ENCODE measurements at places on chromosomes 3 and 15.

- no peak for DNase-seq
These were observed 3.0 kb upstream of the CSRNP1 start for GRCh38 chr3:39156421-39156820.

GRCh38 chr3:73273341-73273740, 211.9 kb downstream of the EBLN2 start:
- no peak for DNase-seq

DNA sequence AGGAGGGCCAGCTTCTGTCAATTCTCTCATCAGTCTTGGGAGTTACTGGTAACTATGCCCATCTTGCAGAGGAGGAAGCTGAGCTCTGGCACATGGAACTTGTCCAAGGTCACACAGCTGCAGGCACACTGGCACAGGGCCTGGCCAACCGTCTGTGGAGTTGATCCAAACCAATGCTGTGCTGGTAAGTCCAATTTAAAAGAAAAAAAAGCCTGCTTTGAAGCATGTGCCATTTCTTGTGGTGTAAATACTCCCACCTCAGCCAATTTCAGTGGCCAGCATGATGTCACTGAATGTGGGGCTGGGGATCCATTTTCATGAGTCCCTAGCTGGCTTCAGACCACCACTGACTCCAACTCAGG, 83.4 kb downstream of the CHSY1 start:
- no peak for DNase-seq

DNA sequence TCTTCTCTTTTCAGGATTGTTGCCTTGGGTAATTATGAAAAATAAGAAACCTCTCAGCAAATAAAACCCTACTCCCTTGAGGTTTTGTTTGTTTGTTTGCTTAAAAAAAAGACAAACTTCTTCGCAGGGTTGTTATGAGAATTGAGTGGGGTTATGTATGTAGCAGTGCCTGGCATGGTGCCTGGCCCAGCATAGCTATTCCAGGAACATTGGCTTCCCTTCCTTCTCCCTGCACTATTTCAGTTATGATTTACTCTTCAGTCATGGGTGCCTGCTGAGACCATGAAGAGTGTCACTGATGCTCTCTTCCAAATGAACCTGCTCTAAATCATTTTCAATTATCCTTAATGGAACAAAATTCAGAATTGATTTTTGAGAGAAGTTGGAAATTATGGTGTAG, 283.5 kb upstream of the ROPN1 start:
- no peak for DNase-seq

DNA sequence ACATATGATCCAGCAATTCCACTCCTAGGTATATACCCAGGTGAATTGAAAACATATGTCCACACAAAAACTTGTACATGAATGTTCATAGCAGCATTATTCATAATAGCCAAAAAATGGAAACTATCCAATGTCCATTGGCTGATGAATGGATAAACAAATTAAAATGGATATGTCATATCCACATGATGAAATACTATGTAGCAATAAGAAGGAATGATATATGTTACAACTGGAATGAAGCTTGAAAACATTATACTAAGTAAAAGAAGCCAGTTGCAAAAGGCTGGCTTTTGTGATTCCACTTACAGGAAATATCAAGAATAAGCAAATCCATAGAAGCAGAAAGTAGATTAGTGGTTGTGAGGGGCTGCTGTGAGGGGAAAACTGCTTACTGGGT, 33.7 kb downstream of the BNC1 start:
- DNase-seq: no peak

- no peak for DNase-seq
These were observed 120.1 kb downstream of the SRGAP3 start for GRCh38 chr3:9129365-9129764.

DNA sequence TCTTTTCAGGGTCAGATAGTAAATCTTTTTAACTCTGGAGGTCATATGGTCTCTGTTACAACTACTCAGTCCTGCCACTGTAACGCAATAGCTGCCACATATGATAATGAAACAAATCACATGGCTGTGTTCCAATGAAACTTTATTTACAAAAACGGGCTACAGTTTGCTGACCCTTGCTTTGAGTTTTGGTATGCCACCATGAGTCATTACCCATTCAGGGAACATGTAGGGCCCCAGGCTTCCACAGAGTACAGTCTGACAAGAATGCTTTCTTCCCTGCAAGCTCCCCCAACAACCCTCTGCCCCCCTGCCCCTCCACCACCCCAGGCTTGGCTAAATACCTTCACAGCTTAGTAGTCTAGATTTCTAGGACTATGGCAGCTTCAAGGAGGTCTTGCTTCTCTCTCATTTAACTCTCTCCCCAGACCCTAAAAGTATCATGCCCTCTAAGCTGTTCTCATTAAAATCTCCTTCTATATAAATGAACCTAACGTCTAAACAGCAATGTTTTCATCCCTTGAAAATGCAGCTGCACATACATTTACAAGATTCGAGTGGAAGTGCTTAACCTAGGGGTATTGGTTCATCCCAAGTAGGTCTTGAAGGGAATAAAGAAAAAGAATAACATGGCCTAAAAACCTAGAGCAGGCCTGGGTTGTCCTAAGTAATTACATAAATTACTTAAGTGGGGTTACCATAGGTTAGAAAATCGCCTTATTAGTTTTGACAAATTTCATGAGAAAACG, 117.8 kb upstream of the PRICKLE2 start:
- DNase-seq: no peak

DNA sequence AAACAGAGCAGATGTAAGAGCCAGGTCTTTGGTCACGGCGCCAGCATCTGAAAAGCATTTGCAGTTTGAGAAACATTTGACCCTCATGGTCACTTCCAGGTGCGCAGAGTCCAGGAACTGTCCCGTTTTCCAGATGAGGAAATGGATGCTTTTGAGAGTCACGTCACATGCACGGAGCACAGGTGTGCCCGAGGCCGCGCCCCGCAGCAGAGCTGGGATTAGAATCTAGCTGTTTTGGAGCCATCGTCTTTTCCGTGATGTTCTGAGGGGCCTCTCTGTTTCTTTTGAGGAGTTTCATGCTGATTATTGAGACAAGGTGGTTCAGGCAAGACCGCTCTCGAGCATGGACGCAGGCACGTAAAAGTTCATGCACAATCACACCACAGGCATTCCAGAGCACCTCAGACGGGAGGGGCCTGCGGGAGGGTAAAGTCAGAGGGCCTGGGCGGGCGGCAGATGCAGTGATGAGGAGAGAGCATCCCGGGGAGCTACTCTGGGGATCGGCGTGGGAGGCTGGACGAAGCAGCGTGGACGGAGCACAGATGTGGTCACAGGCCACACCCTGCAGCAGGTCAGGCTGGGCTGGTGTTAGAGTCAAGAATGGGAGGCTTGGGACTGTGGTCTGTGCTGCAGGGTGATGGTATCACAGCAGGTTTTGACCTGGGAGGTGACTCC, 139.2 kb upstream of the MEF2A start:
- DNase-seq: no peak

- DNase-seq: no peak
These were observed 119.7 kb downstream of the AQP9 start for GRCh38 chr15:58257776-58258325.

DNA sequence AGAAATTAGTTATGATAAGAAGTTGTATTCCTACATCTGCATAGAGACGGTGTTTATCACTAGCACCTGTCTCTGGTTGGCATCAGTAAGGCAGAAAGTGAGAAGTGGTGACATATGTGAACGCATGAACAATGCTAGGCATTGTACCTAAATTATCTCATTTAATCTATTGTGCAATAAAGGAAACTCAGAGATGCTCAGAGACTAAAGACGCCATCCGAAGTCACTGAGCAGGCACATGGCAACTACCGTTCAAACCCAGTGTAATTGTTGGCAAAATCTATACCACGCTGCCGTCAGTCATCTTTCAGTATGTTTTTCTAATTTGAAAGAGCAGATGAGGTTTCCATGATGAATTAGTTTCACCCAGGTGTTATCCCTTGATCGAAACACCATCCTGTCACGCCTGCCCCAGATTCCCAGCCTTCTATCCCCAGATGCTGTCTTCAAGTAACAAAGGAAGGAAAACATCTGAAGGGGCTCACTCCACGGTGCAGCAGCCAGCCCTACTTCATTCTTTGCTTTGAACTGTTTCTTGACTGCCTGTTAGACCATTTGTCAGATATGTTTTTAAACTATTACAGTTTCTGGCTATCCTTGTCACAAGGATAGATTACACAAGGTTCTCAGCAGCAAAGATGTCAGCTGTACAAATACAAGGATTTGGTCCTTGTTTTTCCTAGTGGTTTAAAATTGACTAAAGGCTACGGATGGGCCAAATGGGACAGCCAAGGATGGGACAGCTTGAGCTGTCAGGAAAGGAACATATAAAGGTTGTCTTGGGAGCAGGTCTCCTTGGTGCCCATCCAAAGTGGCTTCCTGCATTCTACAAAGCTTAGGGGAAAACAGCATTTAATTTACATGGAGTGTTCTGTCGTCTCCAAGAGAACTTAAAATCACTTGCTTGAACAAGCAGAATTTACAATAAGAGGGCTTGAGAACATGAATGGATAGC, 99.1 kb downstream of the TMEM108 start:
- no peak for DNase-seq

- no peak for DNase-seq
These were observed 202.2 kb downstream of the MBNL1 start for GRCh38 chr3:152470893-152471292.

GRCh38 chr3:119647843-119648575, 12.4 kb downstream of the POPDC2 start:
- no peak for DNase-seq

- no peak for DNase-seq
These were observed 365.0 kb downstream of the ROBO2 start for GRCh38 chr3:77404871-77405270.

- no peak for DNase-seq
These were observed 36.4 kb downstream of the INO80 start for GRCh38 chr15:41079717-41080116.

DNA sequence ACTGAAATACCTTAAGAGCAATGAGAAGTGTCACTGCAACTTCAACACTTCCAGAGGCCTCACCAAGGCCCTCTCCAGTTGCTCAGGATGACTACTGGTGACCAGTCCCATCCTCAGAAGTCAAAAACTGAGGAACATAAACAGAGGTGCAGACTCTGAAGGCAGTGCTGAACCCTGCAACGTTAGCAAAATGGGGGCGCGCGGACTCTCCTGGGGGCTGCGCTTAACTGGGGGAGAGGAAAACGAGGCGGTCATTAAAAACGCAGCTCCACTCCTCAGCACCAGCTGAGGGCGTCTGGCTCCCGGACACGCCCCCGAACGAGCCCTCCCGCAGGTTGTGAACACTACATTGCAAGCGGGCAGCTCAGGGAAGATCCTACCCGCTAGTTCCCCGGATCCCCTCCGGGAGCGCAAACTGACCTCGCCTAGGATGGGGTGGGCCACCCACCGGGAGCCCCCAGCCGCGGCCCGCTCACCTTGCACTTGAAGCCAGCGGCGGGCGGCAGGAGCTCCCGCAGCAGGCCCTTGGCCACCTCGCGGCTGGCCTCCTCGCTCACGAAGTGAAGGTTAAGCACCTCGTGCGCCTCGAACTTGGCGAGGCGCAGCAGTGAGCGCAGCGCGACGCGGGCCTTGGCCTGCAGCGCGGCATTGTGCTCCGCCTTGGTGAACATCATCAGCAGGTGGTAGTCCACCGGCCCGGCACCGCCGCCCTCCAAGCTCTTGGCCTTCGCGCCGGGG, 711 bp downstream of the XXYLT1 start:
- no peak for DNase-seq

GRCh38 chr15:67829647-67830504, 4.6 kb downstream of the SKOR1 start:
- DNase-seq: no peak

GRCh38 chr3:122003112-122003511, 18.9 kb downstream of the ILDR1 start:
- DNase-seq: no peak

DNA sequence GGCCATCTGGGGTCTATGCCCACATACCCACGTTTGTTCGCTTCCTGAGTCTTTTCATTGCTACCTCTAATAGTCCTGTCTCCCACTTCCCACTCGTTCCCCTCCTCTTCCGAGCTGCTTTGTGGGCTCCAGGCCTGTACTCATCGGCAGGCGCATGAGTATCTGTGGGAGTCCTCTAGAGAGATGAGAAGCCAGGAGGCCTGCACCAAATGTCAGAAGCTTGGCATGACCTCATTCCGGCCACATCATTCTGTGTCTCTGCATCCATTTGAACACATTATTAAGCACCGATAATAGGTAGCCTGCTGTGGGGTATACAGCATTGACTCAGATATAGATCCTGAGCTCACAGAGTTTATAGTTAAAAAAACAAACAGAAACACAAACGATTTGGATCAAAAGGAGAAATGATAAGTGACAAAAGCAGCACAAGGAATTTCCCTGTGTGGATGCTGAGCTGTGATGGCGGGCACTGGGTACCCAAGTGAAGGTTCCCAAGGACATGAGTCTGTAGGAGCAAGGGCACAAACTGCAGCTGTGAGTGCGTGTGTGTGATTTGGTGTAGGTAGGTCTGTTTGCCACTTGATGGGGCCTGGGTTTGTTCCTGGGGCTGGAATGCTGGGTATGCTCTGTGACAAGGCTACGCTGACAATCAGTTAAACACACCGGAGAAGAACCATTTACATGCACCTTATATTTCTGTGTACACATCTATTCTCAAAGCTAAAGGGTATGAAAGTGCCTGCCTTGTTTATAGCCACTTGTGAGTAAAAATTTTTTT, 35.9 kb downstream of the NR1I2 start:
- DNase-seq: no peak

- DNase-seq: no peak
These were observed 257.9 kb downstream of the UBE2E2 start for GRCh38 chr3:23461069-23461468.

- DNase-seq: no peak
These were observed 62.7 kb upstream of the ICE2 start for GRCh38 chr15:60541481-60542299.

GRCh38 chr3:129822241-129822640, 71.3 kb downstream of the TMCC1 start:
- no peak for DNase-seq

- DNase-seq: no peak
These were observed 154.3 kb upstream of the IQSEC1 start for GRCh38 chr3:13227315-13228165.
